ENCODE measurements at places on chromosomes 5 and 9.

DNA sequence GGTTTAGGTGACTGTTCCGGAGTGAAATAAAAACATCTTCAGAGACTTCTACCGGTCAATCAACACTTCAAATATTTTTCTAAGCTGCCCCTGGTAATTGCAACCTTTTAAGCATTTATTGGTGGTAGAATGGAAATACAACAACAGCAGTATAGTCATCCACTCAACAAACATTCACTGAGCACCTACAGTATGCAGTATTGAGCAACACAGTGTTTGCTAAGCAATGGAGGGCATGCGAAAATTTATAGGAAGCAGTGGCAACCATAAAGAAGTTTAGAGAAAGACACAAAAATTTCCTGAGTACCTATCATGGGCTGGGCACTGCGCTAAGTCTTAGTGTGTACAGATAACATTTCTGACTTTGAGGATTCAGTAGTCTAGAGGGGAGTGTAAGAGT is 12.0 kb upstream of the SSBP2 start:
- no peak for DNase-seq

DNA sequence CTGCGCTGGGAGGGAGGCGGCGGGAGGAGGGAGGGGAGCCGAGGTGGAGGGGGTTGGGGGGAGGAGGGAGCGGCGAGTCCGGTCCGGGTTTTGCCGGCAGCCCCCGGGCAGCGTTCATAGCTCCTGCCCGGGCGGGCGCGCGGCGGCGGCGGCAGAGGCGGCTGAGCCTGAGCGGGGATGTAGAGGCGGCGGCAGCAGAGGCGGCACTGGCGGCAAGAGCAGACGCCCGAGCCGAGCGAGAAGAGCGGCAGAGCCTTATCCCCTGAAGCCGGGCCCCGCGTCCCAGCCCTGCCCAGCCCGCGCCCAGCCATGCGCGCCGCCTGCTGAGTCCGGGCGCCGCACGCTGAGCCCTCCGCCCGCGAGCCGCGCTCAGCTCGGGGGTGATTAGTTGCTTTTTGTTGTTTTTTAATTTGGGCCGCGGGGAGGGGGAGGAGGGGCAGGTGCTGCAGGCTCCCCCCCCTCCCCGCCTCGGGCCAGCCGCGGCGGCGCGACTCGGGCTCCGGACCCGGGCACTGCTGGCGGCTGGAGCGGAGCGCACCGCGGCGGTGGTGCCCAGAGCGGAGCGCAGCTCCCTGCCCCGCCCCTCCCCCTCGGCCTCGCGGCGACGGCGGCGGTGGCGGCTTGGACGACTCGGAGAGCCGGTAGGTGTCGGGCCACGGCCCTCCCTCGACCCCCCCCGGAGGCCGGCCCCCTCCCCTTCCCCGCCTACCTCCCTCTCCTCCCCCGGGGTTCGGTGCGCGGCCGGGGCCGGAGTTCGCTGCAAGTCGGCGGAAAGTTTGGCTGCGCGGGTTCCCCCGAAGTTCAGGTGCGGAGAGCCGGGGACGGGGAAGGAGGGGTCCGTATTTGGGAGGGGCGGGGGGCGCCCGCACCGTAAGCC is at the start of gene CXXC5:
CXXC5 (plus strand) TSS at position 145 of the 877 bp plus-strand sequence. CDS start 32,175 bp downstream, outside the sequence.
- DNase-seq = peak; percentile 80

GRCh38 chr5:17470064-17470463 is 28.0 kb upstream of the TAF11L2 start:
- DNase-seq = no peak

GRCh38 chr9:119179701-119180100 is 189.5 kb downstream of the BRINP1 start:
- no peak for DNase-seq

GRCh38 chr5:78761840-78762239 is 113.3 kb upstream of the LHFPL2 start:
- no peak for DNase-seq

DNA sequence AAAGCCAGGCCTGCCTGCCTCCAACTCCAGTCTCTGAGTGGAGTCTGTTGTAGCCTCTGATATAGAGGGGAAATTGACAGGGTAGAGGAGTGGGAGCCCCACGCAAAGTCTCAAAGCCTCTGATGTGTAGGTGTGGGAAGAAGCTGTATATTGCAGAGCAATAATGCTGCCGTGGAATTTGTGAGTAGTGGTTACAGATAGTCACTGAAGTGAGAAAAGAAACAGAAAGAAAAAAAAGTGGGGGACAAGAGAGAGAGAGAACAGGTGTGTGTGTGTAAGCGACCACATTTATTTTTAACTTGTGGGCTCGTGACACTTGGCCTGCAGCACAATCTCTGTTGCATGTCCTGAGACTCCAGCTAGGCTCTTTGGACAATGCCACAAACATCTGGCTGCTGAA is 227.8 kb downstream of the NSG2 start:
- DNase-seq = no peak

DNA sequence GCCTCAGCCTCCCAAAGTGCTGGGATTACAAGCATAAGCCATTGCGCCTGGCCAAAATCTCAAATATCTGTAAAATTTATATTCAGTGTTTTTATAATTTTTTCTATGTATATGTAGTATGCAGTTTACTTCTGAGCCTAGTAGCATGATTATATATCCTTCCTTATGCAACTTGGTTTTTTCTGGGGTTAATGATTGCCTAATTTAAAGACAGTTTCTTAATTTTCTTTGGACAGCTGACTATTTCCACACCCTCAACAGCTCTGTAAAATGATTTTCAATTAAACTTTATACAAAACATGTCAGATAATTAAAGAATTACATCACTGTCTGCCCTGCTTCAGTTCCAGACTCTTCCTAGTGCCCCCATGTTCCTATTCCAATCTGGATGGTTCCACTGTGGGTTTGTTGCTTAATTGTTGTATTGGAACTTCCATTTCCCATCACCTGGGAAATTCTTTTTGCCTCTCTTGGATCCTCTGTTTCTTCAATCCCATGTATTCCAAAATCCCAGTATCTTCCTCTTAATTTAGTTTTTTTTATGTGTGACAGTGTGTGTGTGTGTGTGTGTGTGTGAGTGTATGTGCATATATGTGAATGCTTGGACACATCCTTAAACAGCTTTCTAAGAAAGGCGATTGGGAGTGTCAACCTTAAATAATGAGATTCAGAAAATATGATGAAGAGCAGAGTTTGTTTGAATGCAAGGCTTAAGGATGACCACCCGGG is 53.2 kb downstream of the C5orf22 start:
- DNase-seq = no peak

DNA sequence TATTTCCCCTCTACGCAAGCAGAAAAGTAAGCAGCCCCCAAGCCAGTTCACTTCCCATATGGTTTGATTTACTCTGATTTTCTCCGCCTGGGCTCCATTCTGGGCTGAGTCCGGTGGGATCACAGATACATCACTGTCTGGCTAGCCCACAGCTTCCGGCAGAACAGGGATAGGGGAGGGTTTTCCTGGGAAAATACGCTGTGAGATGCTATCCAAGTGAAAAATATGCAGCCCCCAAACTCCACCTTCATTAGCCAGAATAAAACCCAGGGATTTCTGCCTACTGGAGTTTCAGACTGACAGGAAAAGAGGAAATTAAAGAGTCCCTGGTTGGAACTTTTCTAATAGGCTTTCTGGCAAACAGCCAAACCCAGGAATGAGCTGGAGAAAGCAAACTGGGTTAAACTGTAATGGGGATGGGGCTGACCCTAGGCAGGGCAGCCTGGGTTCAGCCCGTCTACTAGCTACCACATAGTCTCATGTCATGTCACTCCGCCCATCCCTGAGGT is 16.9 kb upstream of the NIPAL4 start:
- DNase-seq = no peak

- no peak for DNase-seq
Measured at GRCh38 chr5:39076757-39077728, 2.8 kb upstream of the RICTOR start.

DNA sequence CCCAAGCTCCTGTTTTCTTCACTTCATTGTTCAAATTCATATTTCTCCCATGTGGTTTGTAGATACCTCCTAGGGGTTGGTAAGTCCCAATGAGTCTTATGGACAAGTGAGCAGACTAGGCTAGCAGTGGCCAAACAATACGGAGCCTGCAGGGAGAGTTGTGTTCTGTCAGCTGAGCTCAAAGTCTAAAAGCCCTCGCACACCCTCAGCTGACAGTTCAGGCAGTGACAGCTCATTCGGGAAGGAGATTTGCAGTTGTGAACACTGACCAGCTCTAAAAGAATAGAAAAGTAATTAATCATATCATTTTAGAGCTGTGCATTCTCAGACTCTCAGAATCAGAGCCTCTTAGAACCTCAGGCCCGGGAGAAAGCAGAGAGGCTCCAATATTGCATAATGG is 95.1 kb downstream of the SH3TC2 start:
- DNase-seq = no peak

- no peak for DNase-seq
Measured at GRCh38 chr9:114643896-114644295, 13.7 kb downstream of the TEX53 start.

DNA sequence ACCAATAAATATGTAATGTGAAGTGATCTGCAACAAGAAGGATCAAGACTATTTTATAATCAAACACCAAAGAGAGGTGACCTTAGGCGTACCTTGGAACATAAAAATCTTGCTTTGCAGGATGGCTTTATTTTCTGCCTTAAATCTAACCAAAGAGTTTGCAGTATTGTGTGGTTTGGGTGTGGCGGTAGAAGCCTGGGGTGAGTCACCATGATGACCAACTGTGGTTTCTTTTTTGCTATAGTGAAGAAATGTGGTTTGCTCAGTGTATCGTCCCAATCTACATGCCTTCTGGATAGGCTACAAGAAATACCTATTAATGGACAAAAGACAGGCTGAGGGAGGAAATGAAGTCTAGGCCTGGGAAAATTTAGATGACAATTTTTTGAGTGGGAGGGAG is 5.1 kb upstream of the CAST start:
- no peak for DNase-seq

DNA sequence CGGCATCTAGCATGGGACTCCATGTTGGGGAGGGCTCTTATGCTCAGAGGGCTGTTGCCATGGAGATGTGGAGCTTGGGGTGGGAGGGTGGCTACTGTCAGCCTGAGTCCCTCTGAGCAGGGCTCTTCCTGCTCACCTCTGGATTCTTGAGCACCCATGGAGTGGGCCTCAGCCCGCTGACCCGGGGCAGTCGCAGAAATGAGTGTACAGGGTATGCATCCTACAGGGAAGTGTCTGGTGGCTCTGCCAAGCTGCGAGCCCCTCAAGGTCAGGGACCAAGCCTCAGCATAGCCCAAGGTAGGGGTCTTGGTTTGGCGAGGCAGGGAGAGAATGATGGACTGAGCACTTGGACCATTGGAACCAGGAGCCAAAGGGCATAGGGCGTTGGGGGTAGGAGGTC is 104.1 kb downstream of the DAB2IP start:
- DNase-seq = no peak

DNA sequence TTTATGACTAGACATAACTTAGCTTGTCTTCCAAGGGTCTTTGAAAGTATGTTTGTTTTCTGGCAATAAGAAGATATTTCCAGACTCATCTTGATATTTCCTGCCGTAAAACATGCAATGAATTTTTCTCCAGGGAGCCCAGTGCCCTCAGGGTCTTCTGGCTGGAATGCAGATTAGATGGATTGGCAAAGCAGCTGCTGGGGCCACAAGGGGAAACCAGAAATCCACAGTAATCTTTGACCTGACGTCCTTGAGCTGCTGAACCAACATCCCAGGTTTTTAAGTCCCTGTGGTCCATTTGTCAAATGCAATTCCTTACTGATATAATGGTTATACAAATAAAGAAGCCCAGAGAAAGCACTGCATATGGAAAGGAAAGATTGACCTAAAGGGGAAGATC is 93.0 kb downstream of the THBS4 start:
- no peak for DNase-seq

DNA sequence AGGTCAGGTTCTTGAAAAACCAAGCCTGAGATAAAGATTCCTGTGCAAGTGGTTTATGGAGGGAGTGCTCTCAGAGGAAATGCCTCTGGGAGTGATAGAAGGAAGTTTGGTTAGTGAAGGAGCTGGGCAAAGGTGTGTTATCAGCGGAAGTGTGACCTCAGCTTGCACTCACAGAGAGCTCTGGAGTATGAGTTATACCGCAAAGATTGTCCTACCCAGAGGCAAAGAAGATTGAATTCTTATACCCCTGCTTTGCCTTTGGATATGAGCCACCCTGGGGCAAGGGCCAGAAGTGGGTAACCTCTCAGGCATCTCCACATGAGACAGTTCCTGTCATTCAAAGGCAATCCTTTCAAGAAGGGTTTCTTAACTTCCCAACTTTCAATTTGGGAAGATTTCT is 145.6 kb downstream of the MUSK start:
- no peak for DNase-seq

GRCh38 chr9:113548221-113549041 is 84.9 kb downstream of the RGS3 start:
- no peak for DNase-seq

- no peak for DNase-seq
Measured at GRCh38 chr9:127336506-127337352, 60.2 kb upstream of the SLC2A8 start.

- peak; percentile 76 for DNase-seq
Measured at GRCh38 chr9:127763918-127764384, 14.5 kb downstream of the SH2D3C start.

- no peak for DNase-seq
Measured at GRCh38 chr5:78930721-78931120, 54.4 kb downstream of the ARSB start.

GRCh38 chr5:95068289-95068910 is 216.5 kb downstream of the MCTP1 start:
- DNase-seq = no peak

DNA sequence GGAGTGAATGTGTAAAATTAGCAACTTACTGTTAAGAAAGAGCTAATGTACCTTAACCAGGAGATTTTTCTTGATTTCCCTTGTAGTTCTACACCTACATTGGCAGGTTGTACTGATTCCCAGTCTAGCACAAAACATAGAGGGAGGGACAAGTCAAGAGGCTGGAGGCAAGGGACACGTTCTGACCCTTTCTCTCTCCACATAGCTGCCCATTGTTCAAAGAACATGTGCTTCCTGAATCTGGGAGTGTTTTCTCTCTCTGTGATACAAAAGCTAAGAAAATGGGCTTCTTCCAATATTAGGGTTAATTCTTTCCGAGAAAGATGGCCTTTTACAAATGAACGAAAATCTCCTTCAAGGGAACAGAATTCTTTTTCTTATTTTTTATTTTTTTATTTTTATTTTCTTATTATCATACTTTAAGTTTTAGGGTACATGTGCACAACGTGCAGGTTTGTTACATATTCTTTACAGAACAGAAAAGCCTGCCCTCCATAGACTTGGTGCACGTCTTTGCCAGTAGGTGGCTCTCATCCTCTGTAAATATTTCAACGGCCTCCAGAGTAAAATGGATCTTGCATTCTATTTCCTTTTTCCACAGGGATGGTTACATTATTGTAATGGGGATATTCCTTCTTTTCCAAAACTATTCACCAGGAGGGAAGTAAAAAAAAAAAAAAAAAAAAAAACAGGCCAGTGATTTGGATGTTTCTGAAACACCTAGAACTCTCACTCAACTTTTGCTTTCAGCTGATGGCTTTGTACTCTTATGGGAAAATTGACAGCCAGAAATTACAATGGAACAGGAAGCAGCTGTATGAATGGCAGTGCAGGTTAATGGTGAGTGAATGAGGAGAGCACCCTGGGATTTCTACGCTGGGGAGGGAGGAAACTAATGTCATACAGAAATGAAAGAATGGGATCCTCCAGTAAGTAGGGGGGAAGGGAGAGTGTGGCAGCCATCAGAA is 13.1 kb upstream of the IFNA5 start:
- DNase-seq = peak; percentile 38

Measured in endothelial cell (in vitro differentiated cells).